Activated naive CD4-positive, alpha-beta T cell treated with anti-CD3 and anti-CD28 coated beads, Interleukin-2, amount 50 U/mL, for 72 hours (primary cell): ENCODE measurements at places on chromosomes 6 and 20.
A peak's percentile ranks its signal among the peaks of the same experiment; 100 is the strongest.

GRCh38 chr6:170035901-170036304 lies 255.0 kb downstream of the DLL1 start:
- no peak for DNase-seq

- peak; percentile 18 for DNase-seq
Measured at GRCh38 chr6:35776364-35777215, at the start of gene CLPSL2. CLPSL2 (plus strand) TSS chr6:35776598; CDS start chr6:35776619, 21 bp downstream.

DNA sequence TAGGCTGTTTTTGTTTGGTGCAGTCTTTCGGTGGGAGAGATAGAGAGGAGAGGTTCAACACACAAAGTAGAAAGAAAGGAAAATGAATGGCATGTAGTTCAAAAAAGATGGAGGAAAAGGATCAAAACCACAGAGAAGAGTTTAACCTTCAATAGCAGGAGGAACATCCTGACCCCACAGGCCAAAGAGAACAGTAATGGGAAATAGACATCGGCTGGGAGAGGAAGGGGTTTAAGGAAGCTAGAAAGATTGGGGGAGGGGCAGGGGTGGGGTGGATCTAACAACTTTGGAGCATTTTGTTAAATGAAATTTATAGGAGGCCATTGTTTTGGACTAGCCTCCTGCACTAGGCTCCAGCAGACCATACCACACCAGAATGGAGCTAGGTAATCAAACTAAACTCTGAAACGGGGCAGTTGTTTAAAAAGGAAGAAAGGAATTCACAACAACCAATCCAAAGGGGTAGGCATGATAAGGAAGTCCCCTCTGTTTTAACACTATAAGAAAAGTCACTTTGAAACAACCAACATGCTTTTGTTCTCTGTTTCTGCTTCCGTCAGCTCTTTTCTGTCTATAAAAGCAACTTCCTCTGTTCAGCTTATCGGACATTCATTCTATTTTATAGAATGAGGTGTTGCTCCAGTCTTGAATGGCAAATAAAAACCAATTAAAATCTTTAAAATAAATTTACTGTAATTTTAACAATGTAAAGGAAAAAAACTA lies 82.6 kb downstream of the EPB41L2 start:
- no peak for DNase-seq

DNA sequence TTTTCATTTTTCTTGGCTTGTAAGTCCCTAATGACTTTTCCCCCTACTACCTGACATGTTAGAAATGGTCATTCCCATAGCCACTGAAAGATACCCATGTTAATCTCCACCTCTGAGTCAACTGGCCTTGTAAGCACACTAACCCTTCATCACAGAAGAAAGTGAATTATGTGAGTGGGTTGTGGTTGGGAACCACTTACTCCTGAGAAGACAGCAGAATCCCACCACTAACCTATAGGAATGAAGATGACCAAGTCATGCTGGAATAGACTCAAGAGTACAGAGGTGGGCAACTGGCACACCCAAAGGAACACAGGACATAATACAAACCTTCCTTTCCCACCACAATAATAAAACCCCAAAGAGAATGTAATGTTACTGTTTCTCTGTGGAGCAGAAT lies 30.1 kb downstream of the RAMACL start:
- no peak for DNase-seq

DNA sequence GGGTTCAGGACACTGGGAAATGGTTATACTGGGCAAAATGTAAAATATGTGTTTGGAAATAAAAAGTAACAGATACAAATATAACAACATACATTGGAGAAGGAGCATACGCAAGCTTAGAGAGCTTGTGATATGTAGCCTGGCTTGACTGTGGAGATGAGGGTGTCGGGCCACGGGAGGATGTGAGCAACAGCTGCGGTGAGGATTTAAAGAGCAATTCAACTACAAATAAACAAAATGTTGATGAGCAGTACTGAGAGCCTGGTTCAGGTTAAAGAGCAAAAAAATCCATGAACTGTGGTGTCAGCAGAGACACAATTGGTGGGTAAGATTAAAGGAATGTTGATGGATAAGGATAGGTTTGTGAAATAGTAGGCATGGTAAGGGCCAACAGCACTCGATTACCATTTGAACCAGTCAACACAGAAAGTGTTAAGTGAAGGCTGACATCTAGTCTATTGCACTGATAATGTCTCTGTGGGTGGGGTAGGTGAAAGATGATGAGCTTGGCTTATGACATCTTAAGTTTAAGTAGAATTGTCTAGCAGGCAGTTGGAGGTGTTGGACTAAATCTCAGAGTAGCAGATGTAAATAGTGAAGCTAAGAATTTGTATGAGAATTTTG lies 723.2 kb downstream of the EPM2A start:
- DNase-seq: no peak

DNA sequence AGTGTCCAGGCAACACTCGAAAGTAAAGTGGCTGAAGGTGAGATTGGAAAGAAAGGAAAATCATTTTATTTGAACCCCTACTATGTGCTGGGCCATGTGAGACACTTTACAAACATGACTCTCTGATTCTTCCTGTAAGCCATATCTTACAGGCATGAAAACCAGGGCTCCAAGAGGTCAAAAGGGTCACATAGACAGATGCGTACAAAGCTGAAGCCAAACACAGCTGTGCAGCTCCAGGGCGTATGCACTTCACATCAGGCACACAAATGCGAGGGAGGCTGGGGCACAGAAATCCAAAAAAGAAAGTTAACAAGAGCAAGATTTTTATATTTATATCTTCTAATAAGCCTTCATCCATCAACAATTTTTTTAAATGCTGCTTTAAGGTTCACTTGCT lies 176.5 kb downstream of the PHACTR1 start:
- no peak for DNase-seq

DNA sequence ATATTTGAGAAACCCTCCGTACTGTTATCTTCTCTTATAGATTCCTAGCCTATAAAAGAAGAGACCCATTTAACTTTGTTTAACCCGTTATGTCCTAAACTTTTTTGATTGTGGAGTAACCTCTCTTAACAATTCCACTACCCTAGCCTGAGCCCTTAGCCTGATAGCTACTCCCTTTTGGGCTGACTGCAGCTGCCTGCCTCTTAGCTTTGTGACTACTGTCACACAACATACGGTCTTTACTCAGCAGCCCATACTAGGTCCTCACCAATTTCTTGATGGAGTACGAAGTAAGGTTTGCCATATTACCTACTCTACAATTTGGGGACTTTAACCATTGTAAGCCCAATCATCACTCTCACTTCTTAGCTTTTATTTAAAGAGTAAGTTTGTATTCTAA lies 72.7 kb downstream of the QRSL1 start:
- no peak for DNase-seq

DNA sequence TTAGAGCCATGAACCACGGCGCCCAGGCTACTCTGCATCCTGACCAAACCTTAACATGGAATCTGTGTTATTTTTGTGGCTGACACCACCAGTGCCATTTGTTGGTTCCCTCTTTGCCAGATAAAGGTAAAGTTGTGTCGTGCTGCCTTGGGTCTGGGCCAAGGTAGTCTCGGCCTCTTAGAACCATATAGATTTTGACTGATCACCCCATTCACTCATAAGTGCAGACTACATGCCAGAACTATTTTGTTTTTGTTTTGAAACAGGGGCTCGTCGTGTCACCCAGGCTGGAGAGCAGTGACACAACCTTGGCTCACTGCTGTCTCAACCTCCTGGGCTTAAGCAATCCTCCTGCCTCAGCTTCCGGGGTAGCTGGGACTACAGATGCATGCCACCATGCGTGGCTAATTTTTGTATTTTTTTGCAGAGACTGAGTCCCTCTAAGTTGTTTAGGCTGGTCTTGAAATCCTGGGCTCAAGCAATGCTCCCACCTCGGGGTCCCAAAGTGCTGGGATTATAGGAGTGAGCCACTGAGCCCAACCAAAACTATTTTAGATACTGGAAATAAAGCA lies 19.2 kb upstream of the RIPOR3 start:
- no peak for DNase-seq

- DNase-seq: no peak
Measured at GRCh38 chr6:24960991-24961475, 25.3 kb upstream of the RIPOR2 start.

DNA sequence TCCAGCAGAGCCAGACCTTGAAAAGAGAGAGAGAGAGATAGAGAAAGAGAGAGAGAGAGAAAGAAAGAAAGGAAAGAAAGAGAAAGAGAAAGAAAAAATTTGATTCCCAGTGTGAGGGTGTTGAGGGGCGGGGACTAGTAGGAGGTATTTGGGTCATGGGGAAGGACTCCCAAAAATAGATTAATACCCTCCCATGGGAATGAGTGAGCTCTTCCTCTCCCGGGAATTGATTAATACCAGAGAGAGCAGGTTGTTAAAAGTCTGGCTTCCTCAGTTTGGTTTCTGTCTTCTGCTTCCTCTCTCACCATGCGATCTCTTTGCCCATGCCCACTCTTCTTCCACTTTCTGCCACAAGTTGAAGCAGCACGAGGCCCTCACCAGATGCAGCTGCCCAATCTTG lies 28.8 kb upstream of the CFAP206 start:
- DNase-seq: no peak

- DNase-seq: no peak
Measured at GRCh38 chr20:1034415-1034789, 32.3 kb upstream of the RSPO4 start.

DNA sequence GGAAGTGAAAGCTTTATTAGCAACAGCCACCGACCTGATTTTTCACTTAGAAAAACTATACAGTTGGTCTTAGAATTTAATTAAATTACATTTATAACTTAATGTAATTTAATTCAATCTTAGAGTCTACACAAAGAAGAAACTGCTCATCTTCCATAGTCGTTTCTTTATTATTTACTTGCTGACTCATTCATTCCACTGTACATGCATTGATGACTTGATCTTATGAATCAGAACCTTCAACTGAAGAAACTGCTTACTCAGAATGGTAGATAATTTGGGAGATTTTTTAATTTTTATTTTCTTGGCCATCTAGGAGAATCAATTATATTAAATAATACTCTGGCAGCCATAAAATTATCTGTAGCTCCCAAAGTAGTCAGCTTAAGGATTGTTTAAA lies 1021.6 kb upstream of the FLRT3 start:
- no peak for DNase-seq

DNA sequence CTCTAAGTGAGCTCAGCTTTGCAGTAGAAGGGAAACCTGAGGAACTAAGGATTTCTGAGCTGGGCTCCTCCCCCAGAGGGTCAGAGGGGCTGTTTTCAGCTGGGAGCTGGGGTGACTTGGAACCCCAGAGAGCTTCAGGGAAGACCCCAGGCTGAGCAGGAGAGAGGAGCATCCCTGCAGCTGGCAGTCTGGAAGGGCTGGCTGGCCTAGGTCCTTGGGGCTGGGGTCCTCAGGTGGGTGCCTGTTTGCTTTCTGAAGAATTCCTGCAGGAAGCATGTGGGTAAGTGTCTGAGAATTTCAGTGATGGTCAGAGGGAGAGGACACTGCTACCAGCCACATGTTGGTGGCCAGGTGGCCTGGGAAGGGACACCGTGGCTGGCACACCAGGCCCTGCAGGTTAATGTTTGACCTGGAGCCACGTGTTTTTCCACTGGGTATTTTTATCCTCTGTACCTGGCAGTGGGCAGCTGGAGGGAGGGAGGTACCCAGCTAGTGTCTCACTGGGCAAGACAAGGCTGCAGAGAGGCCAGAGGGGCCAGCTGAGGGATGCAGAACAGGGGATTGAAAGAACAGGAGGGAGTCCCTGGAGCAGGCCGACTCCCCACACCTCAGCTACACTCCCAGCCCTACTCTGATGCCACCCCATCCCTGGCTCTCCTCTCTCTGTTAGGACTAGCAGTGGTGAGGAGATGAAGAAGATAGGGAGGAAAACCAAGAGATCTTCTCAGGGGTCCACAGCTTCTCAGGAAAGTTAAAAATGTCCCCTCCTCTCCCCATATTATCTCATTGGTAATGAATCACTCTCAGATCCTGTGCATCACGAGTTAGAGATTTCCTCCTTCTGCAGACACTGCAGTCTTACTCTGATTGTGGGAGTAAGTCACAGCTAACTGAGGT lies 143.6 kb downstream of the VEGFA start:
- no peak for DNase-seq

GRCh38 chr6:80211286-80211685 lies 104.8 kb downstream of the BCKDHB start:
- DNase-seq: no peak

- no peak for DNase-seq
Measured at GRCh38 chr20:10336959-10337729, 96.9 kb downstream of the MKKS start.

- DNase-seq: no peak
Measured at GRCh38 chr6:28864326-28864923, 59.4 kb downstream of the TRIM27 start.

- no peak for DNase-seq
Measured at GRCh38 chr6:87919001-87919400, 128.6 kb upstream of the SPACA1 start.
